Stimulated activated CD8-positive, alpha-beta memory T cell treated with anti-CD3 and anti-CD28 coated beads, Interleukin-4, amount 100 ng/mL, for 1 hour (primary cell): ENCODE measurements at places on chromosomes 13 and 19.

- DNase-seq: no peak
These were observed 996 bp downstream of the ERVV-2 start for GRCh38 chr19:53045536-53045935.

DNA sequence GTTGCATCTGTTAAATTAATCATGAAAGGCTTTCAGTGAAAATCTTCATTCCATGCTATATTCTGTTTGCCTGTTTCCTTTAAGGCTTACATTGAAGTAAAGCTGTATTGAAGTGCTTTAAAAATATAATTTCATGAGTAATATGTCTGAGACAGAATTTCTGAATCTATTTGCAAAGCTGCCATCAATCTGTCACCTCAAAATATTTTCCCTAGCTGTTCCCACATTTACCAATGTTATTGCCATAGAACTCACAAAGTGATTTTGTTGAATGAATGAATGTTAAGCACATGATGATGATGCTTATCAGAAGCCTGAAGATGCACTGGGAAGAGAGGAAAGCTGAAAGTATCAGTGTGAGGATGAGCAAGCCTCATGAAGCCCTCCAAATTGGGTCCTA is 115.8 kb downstream of the NHLRC3 start:
- no peak for DNase-seq

- no peak for DNase-seq
These were observed 450 bp downstream of the SELENOW start for GRCh38 chr19:47778954-47779351.

GRCh38 chr13:94864474-94864873 is 152.1 kb upstream of the SOX21 start:
- no peak for DNase-seq

DNA sequence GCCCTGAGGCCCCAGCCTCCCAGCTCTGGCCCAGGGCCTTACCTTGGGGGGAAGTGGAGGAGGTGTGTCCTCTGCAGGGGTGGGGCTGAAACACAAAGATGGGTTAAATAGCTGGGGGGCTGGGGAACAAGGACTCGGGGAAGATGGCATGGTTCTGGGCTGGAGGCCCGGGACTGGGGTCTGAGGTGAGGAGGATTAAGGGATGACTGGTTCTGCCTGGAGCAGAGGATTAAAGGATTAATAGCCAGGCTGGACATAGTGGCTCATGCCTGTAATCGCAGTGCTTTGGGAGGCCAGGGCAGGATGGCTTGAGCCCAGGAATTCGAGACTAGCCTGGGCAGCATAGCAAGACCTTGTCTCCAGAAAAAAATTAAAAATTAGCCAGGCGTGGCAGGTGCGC is 11.6 kb downstream of the MAP4K1 start:
- no peak for DNase-seq
